ENCODE measurements at places on chromosomes 5 and 9.

GRCh38 chr5:36669015-36669651, 62.7 kb downstream of the SLC1A3 start:
- DNase-seq, result no peak

- no peak for DNase-seq
Observed at GRCh38 chr9:121206516-121207370, 5.1 kb upstream of the RAB14 start.

GRCh38 chr5:160520609-160521391, 99.1 kb downstream of the PTTG1 start:
- no peak for DNase-seq

DNA sequence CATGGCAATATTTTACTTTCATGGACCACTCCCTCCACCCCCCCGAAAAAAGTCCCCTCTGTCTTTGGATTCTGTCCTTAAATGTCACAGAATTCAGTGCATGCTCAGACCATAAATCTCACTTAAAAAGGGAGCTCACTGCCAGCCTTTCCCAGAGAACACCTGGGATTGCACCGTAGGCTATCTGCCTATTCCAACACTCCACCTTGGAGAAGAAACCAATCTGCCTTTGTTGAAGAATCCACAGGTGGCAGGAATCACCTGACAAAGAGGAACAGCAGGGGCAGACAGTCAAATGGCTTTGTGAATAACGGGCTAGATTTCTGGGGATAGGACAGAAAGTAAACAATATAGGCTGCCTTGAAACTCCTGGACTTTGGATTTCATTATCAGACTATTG, 306.7 kb upstream of the BRINP1 start:
- no peak for DNase-seq

- DNase-seq, result no peak
Observed at GRCh38 chr9:91348191-91348807, 13.4 kb downstream of the AUH start.

DNA sequence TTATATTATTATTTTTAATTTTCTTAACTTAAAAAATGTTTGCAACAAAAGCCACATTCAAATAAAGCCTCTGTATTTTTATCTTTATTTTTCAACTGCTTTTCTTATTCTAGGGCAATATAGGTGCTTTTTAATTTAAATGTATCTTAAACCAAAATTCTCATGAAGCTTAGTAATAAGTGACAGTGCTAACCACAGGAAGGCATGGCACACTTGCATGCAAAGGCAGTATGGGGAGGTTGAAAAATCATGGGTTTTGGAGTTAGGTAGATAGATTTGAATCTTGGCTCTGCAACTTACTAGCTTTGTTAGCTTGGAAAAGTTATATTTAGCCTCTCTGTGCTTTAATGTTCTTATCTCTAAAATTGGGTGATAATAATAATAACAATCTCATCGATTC, 458.0 kb downstream of the DMAC1 start:
- DNase-seq, result no peak

- no peak for DNase-seq
Observed at GRCh38 chr5:157890836-157891597, 32.1 kb upstream of the CLINT1 start.

- DNase-seq, result no peak
Observed at GRCh38 chr9:129142138-129142935, 31.1 kb downstream of the PTPA start.

DNA sequence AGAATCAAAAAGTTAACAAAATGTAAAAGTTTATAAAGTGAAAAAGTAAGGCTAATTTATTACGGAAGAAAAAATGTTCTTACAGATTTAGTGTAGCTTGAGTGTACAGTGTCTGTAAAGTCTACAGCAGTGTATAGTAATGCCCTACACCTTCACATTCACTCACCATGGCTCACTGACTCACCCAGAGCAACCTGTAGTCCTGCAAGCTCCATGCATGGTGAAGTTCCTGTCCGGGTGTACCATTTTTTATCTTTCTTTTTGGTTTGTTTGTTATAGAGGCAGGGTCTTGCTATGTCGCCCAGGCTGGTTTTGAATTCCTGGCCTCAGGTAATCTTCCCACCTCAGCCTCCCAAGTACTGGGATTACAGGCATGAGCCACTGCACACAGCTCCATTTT, 93.6 kb downstream of the MED27 start:
- no peak for DNase-seq

DNA sequence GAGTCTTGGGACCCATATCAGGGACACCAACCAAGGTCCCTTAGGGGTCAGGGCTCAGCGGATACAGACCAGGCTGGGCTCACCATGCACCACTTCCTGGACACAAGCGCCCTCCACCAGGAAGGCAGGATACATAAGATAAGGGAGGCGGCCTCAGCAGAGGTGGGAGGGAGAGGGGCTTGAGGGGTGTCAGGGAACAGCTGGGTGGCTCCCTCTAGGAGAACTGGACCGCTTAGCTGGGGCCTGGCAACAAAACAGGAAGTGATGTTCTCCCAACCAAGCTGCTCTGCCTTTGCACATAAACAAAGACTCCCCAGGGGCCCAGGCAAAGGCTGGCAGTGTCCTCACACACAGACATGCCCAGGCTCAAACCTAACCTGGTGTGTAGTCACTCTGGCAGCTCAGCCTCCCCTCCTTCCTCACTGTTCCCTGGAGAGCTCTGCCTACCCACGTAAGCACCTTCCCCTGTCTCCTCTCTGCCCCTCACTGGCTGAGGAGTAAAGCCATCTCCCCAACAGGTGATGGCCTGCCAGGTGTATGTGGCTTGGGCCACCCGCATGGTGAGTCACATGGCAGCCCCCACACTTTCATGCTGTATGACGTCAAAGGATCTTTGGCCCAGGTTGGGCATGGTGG, 5.8 kb upstream of the BICD2 start:
- no peak for DNase-seq

- DNase-seq, result no peak
Observed at GRCh38 chr5:77560677-77561263, 68.7 kb upstream of the WDR41 start.

DNA sequence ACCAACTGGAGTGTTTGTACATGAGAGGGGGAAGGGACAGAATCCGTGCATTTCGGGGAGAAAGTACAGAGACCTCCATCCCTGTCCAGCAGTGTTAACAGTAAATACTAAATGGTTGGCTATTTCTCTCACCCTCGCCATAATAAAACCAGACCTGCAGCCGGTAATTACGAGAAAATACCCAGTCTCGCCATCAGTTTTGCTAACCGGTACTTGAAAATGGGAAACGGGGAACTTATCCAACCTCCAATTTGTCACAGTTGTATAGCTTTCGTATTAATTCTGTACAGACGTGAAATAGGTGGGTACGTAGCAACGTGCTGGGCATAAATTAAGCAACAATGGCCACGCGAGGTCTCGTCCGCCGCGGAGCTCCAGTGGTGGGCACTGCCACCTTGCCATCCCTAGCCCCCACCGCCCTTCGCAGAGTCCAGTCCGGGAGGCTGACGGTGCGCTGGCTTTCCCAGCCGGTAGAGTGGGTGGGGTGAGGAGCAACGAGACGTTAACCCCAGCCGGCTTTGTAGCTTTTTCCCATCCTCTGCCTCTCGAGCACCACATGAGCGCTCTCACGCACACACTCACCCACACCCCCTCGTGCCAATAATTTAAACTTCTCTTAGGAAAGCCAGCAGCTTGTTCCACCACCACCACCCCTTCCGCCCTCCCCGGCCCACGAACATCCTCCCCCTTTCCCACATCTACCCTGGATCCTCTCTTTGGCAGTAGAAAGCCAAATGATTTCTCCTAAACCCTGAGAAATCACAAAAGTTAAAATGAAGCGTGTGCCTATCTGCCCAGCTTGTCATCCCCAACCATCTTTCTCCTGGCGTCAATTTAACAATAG, 1.8 kb downstream of the ELAVL2 start:
- no peak for DNase-seq

- DNase-seq, result no peak
Observed at GRCh38 chr9:75604661-75605060, 285.8 kb upstream of the PCSK5 start.

DNA sequence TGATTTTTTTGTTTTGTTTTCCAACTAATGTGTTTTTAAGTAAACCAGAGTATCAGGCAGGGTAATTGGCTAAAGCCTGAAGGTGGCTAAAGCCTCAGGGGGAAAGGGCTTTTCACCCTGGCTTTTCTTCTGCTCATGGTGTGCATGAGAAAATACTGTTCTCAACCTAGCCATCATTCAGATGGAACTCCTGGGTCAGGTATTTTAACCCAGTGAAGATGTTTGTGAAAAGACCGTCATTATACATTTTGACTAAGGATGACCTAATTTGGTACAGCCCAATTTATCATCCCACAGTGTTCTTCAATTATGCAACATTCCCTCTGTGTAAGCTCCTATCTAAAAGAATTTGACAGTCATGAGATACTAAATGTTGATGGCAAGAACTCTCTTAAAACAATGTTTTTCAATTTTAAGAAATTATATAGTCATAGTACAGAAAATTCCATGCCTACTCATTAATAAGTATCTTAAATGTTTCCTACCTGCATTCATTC, 209.5 kb upstream of the TARS1 start:
- DNase-seq, result no peak

DNA sequence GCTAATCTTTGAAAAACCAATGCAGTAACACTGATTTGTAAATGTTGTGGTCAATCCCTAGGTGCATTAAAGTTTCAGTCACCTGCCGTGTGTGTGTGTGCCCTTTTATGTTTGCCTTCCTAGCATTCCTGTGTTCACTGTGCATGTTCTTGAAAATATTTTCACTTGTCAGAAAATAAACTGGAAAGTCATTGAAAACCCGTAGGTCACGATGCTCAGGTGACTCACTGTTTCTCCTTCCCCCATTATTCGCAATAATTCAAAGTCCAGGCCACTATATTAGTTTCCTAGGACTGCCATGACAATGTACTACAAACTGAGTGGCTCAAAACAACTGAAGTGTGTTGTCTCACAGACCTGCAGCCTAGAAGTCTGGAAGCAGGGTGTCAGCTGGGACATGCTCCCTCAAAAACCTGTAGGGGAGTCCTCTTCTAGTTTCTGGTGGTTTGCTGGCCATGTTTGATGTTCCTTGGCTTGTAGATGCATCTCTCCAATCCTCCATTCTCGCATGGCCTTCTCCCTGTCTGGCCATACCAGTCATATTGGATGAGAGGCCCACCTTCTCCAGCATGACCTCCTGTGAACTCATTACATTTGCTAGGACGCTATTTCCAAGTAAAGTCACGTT, 29.3 kb downstream of the MARVELD2 start:
- no peak for DNase-seq

Data from T follicular helper cell (primary cell).